Stimulated activated CD8-positive, alpha-beta memory T cell treated with anti-CD3 and anti-CD28 coated beads, Interleukin-4, amount 100 ng/mL, for 1 hour (primary cell): ENCODE measurements at places on chromosomes 5 and 9.

DNA sequence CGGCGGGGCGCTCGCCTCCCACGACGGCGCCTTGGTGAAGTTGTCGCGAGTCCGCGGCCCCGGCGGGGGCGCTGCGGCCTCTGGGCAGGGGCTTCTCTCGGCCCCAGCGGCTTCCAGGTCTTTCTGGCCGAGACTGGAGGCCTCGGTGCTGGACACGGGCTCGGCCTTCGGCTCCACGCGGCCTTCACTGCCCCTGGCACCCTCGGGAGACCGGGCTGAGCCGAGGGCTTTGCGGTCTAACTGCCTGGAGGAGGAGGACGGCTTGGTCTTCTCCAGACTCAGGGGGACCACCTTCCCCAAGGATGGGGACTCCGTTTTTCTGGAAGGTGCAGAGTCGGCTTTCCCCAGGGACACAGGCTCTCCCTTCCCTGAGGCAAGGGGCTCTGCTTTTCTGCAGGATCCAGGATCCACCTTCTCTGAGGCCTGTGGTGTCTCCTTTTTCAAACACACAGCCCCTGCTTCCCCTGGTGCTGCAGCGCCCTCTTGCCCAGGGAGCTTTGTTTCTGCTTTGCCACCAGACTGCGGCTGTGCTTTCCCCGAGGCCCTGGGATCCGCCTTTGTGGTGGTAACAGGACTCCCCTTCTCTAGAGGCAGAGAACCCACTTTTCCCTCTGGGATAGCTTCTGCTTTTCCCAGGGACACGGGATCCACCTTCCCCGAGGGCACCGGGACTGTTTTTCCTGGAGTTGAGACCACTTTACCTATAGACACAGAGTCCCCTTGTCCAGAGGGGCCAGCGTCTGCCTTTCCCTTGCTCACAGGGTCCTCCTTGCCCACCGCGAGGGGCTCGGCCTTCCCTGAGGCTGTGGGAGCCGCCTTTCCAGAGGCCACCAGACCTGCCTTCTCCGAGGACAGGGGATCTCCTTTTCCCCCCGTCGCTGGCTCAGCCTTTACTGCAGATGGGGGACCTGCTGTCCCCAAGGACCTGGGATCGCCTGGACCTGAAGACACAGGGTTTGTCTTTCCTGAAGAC lies 12.3 kb downstream of the GPRIN1 start:
- no peak for DNase-seq

DNA sequence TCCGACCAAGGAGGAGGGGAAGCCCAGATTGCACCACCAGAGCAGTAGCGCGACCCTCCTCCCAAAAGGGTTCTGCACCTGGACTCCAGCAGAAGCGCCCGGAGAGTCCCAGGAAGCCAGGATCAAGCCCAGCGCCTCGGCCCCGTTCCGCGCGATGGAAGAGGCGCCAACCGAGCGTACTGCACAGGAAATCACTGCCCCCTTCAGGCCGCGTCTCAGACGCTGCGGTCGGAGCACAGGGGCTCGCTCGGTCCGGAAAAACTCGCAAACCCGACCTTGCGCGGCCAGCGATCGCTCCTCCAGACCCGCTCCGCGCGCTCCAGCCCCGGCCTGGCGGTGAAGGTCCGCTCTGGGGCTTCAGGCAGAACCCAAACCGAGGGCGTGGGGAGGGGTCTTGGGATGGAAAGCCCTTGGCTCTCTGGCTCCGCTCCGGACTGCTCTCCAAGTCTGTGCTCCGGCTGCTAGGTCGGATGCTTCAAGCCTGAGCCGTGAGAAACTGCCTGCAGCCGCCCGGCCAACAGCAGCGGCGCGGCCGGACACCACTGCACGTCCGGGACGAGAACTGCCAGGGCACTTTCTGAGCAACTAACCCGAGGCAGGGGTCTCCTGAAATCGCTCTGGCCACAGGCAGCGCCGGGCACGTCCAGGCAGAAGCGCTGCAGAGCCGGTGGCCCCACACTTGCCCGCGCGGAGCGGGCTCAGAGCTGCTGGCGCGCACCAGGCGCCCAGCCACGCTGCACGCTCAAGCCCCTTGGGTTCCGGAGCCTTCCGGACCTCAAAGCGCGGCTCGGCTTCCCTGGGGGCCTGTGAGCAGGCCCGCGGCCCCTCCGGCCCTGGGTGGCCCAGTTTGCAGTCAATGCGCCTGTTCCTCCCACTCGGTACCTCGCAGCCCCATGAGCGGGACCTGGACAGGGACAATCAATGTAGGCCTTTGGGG lies 1.3 kb downstream of the GABBR2 start:
- DNase-seq, result no peak

DNA sequence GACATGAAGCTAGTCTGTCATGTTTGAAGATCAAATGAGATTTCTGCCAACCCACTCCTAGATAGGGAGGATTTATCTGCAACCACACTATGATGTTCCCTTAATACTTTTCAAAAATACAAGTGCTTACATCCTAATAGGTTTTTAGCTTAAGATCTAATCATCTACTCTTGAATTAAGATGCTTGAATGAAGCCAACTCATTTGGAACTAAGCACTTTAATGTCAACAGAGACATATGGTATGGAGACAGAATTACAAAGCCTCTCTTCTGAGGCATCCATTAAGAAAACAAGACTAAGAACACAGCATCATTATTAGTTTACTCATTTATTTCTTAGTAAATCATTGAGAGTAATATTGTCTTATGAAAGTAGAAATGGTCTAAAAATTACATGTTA lies 139.3 kb upstream of the NFIB start:
- no peak for DNase-seq

- DNase-seq, result no peak
Observed at GRCh38 chr9:107137495-107138202, 145.4 kb upstream of the RAD23B start.

DNA sequence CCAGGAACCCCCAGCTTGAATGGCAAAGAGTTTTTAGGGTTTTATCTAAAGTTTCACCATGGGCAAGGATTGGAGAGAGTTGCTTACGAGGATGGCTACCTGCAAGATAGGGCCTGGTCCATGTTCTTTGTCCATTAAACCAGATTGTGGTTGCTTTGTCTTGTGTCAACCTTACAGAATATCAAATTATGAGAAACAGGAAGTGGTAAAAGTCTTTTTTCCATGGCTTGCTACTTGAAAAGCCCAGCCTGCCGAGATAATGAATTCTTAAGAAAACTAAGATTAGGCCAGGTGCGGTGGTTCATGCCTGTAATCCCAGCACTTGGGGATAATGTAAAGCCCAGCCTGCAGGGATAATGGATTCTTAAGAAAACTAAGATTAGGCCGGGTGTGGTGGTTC lies 24.4 kb downstream of the ZNF474 start:
- no peak for DNase-seq

DNA sequence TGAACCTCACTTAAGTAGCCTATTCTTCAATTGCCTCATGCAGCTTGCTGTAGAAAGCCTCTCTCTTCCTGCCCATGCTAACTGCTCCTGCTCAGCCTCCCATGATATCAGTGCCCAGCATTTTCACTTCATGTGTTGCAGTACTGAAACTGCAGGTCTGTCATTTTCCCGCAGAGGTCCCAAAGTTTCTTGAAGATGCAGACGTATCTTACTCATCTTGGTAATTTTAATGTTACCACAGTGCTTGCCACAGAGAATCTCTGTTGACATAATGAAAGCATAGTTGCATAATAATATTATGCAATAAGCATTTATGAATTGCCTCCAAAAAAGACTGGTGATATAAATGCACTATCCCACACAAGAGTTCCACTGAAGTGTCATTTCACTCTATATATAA lies 561.1 kb upstream of the DAP start:
- no peak for DNase-seq

DNA sequence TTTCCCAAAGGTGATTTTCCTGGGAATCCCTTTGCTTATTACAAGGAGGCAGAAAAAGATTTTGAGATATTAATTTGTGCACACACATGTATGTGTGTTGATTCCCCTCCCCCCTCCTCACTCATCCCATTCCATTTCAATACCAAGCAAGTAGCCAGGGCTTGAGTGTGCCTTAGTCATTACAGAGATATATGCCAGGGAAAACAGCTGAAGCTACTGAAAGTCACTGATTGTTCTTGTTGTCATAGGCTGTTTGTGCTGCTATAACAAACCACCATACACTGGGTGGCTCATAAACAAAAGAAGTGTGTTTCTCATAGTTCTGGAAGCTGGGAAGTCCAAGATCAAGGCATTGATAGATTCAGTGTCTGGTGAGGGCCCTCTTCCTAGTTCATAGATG lies 158.6 kb downstream of the BAAT start:
- DNase-seq, result no peak
